ENCODE measurements at places on chromosomes 1 and 21. TPM values are rescaled to one million over a fixed set of nuclear protein-coding genes. Genes with fewer than 3 reads are reported as not detected.

GRCh38 chr1:18475234-18475905 lies 5.4 kb upstream of the KLHDC7A start:
- no peak for DNase-seq

- no peak for DNase-seq
Observed at GRCh38 chr21:29265690-29266479, 32.8 kb upstream of the BACH1 start.

GRCh38 chr1:85135392-85135798 lies 65.4 kb downstream of the SYDE2 start:
- DNase-seq = no peak

DNA sequence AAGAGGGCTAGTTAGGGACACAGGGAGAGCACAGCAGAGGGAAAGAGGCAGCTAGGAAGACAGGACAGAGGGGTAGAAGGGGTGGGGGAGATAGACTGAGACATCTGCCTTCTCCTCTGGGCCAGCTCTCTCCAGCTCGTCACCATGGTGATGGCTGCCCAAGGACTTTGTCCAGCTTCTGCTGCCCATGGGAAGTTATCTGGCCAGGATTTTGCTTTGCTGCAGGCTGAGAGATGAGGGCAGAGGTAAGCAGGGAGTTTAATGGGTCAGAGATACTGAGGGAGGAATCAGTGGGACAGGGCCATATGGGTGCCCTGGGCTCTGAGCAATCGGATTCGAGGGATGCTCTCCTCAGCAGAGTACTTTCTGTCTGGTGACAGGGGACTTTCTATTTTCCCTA lies 34.5 kb upstream of the GPR37L1 start:
- no peak for DNase-seq

DNA sequence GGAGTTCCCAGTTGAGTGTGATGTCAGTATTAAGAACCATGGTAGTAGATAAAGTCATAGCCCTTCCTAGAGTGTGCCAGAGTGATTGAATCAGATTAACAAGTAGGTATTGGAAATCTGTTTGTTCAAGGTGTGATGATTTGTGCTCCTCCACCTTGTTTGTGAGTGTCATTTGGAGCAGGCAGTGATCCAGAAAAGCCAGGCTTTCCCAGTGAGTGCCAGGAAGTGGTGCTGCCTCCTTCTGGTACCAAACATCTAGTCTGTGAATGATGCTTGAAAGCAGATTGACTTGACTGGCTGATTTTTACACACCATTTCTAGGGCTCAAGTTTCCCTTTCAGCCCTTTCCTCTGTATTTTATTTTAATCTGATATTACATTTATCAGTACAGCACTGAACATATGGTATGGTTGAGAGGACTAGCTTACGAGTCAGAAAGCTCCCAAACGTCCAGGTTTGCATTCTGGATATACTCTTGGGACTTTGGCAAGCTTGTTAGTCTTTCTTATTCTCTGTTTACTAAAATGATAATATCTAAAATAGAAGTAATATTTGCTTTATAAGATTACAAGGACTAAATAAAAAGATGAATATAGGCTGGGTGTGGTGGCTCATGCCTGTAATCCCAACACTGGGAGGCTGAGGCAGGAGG lies 100.7 kb downstream of the PATJ start:
- no peak for DNase-seq

- no peak for DNase-seq
Observed at GRCh38 chr1:9449976-9450696, 89.1 kb upstream of the SLC25A33 start.

GRCh38 chr1:2068951-2069350 lies 18.7 kb downstream of the PRKCZ start:
- DNase-seq = no peak

DNA sequence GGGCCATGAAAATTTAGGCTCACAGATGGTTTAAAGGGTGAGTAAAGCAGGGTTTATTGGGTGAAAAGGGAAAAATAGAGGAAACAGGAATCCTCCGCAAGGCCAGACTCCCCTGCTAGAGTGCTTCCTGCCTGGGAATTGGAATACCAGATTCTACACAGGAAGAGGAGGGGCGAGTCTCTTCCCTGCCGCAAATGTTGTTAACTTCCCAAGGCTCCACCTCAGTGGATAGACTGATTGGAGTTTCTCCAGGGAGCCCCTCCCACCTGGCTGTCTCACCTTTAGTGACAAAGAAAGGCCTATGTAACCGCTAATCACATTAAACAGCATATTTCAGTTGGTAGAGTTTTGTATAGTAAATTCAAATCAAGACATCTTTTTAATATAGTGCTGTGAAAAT lies 1450.1 kb downstream of the KCNT2 start:
- no peak for DNase-seq

SLC9C2 gene
- total RNA-seq = not detected

GRCh38 chr21:39373634-39374033 lies 24.7 kb upstream of the HMGN1 start:
- no peak for DNase-seq

DNA sequence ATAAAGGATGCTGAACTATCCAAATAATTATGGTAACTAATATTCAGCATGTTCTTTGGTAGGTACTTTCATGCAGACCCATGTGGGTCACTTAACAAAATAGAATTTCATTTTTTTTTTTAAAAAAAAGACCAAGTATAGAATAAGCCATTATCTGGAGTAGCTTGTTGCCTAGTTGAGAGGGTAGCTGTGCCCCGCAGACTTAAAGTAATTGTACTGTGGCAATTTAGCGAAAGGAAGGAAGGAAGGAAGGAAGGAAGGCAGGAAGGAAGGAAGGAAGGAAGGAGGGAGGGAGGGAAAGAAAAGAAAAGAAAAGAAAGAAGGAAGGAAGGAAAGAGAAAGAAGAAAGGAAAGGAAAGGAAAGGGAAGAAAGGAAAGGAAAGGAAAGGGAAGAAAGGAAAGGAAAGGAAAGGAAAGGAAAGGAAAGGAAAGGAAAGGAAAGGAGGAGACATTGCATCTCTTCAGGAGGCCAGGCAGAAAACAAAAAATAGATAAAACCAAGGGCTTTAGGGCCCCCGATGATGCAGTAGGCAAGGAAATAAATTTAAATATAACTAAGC lies 35.3 kb upstream of the C1orf21 start:
- DNase-seq = no peak

GRCh38 chr1:181647314-181648035 lies 164.2 kb downstream of the CACNA1E start:
- no peak for DNase-seq

DNA sequence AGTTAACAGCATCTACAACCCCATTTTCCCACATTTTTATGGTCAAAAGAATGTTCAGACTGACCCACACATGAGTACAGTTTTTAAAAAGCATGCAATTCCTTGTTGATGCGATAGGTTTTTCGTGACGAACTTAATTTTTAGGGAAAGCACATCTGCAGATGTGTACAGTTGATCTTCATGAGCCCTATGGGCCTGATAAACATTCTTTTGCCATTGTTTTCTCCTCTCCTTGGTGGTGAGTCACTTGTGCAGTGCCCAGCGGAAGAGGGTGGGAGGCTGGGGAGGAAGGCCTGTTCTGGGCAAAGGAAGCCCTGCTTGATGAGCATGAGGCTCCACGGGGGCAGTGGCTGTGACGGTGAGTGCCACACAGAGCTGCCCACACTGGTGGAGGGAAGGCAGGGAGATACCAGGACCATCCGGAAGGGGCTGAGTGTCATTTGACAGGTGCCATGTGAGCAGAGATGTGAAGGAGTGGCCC lies 5.3 kb downstream of the ARF1 start:
- no peak for DNase-seq

DNA sequence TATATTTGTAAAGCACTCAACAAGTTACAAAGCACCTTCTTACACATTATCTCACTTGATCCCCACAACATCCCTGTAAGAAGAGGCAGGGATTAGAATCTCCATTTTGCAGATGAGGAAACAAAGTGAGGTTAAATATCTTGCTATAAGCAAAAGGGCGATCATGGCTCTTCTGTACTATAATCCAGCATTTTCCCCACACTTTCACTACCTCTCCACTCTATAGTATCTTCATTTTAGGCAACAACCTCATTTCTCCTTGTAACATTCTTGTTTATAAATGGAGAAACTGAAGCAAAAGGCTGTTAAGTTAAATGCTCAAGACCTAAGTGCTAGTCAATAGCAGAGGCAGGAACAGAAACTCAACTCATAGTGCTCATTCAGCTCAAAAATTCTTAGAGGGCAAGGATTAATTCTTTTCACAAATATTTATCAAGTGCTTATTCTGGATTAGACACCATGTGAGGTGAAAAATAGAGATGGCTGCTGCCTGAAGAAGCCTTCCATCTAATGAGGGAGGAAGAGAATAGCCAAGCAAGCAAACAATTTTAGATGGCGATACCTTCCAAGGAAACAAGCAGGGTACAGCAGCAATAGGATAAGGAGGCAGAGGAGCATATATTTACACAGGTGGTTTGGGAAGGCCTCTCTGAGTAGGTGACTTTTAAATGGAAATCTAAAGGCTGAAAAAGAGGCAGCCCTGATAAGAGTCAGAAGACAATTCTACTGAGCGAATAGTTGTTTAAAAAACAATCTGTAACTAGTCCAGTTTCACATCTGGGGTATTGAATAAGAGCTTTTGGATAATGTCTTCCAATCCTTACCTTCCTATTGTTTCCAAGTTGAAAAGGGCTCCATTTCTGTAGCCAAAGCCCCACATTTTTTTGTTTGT lies 3.5 kb downstream of the ERRFI1 start:
- no peak for DNase-seq

DNA sequence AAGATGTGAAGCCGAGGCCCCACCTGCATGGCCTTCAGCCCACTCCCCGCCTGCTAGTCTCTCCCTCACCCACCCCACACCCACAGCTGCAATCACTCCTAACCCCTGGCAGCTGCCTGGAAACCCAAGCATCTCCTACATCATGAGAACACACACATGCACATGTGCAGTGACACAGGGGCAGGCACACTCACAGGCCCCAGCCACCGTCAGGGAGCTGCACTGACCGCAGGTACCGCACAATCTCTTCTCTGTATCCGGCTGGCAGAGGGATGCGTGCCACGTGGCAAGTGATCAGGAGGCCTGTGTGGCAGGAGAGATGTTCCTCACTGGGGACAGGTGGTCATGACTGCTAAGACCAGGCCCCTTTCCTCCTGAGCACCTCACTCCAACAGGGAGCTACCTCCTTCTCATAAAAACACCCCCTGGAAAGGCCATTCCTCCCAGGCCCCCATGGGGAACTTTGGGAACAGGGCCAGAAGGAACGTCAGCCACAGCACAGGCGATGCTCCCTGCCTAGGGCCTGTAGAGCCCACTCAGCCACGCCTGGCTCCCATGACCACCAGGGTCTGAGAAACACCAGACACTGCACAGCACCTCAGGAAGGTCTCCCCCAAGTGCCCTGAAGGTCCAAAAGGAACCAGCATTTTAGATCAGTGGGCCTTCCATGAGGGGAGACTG lies 6.0 kb downstream of the LSS start:
- no peak for DNase-seq

DNA sequence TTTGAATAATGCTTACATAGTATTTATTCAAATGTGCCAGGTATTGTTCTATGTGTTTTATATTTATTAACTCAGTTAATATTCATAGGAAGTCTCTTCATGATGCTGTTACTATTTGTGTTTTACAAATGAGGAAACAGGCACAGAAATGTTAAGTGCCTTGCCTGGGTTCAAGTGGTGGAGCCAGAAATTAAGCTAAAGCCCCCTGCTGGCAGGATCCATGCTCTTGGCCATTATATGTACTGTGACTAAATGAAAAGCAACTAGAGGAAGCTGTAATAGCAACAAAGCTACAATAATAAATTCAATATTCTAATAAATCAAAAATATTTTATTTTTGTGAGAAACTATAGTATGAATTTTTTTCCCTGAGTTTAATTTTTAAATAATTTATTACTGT lies 30.0 kb downstream of the IARS2 start:
- no peak for DNase-seq

KLF17 gene
- total RNA-seq = not detected

DNA sequence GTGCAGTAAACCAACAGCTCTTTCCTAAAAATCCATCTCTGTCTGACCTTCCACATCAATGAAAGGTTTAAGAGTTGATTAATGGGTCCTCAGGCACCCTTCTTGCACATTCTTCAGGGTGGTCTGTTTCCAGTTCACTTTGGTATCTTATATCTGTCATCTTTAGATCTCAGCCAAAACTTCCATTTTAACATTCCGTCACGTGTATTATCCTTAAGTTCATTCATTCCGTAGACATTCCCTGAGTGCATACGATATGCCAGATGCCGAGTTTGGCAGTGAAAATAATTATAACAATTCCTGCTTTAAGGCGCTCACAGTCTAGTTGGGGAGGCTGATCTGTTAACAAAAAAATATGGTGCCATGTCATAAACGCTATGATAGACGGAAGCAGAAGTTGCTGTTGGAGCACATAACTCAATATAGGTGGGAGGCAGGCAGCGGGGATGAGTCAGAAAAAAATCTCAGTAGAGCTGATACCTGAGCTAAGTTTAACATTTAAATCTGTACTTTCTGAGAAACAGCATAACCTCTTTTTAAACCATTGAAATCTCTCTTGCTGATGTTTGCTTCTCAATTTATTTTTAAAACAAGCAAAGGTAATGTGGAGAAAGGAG lies 59.6 kb upstream of the HOOK1 start:
- DNase-seq = no peak

CRYAA gene
- not detected for total RNA-seq

- DNase-seq = no peak
Observed at GRCh38 chr1:88980870-88981269, 11.6 kb downstream of the KYAT3 start.

RPTN gene
- total RNA-seq = not detected

- no peak for DNase-seq
Observed at GRCh38 chr1:168491527-168492164, 52.2 kb downstream of the XCL2 start.

DNA sequence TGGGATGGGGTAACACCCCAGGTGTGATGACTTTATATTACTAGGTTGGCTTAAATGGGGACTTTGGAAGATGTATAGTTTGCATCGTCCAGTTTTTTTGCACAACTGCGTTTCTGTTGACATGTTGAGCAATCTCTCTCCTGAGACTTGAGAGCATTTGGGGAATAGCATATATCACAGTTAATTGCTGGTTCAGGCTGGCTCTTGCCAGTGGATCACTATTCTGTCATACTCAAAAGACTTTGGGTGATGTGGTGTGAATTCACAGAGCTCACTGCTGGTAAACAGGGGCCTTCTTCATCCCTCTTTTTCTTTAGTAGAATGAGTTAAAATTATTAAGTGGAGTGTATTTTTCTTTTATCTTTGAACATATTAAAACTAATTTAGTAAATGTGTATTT lies 44.3 kb downstream of the LHX9 start:
- no peak for DNase-seq

DNA sequence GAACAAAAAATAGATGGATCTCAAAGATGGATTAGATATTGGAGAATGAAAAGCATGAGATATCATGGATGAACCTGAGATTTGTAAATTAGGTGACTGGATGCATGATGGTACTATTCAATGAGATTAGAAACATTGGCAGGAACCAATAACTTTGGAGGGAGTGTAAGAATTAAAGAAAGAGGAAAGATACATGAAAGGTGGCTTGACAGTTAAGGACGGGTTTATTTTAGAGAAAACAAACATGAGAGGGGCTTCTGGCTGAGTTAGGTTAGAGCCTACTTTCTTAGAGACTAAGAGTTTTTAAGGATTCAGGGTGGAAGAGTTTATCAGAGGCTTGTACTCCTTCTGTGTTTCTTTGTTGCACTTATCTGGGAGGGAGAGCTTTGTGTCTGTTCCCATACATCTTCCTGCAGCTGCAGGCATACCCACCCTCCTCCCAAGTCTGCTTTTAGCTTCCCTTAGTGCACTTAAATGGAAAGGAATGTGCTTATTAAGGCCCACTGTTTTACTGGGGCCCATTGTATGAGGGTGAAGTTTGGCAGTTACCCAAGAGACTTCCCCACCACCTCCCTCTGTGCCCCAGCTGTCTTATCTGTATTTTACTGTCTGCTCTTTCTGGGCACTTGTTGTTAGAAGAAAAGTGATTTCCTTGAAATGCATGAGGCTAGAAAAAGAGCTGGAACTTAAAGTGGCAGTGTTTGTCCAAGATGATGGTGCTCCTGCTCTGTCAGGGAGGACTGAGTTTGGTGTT lies 26.1 kb upstream of the CR2 start:
- DNase-seq = no peak

Data from activated naive CD8-positive, alpha-beta T cell treated with anti-CD3 and anti-CD28 coated beads, Interleukin-2, amount 10 ng/mL, durations not matched to agents 7 days and 5 days (primary cell).